ENCODE measurements at places on chromosomes 4 and X. TPM values are rescaled to one million over a fixed set of nuclear protein-coding genes. Genes with fewer than 3 reads are reported as not detected.

The CCDC120 gene
- total RNA-seq: 1.3 TPM

The NIPAL1 gene
- 1.7 TPM for total RNA-seq

The RNF150 gene
- total RNA-seq: 13.4 TPM

The AFF2 gene
- total RNA-seq: 0.69 TPM

The CABS1 gene
- total RNA-seq: not detected

The CSAG3 gene
- not detected for total RNA-seq

The APLN gene
- under 0.01 TPM for total RNA-seq

The ADH1A gene
- total RNA-seq: not detected

The MAP7D2 gene
- 1.7 TPM for total RNA-seq

The PDGFC gene
- 0.34 TPM for total RNA-seq

The CAMK2D gene
- 62.2 TPM for total RNA-seq

The CENPVL2 gene
- total RNA-seq: not detected

The RAB33B gene
- 4.7 TPM for total RNA-seq

The F9 gene
- not detected for total RNA-seq

The DIPK2B gene
- total RNA-seq: under 0.01 TPM

The DTHD1 gene
- not detected for total RNA-seq

The BST1 gene
- 29.8 TPM for total RNA-seq

The FHIP1A gene
- total RNA-seq: not detected

The RHOXF2 gene
- not detected for total RNA-seq

The RGN gene
- not detected for total RNA-seq

The ARHGEF6 gene
- 2.7 TPM for total RNA-seq

The COL25A1 gene
- total RNA-seq: 0.15 TPM

The VCX gene
- not detected for total RNA-seq

The GPRASP3 gene
- total RNA-seq: 2.8 TPM

The IQCM gene
- total RNA-seq: not detected

The LGI2 gene
- total RNA-seq: not detected

The DNAAF6 gene
- not detected for total RNA-seq

The STOX2 gene
- 7.3 TPM for total RNA-seq

The FHL1 gene
- total RNA-seq: 4.5 TPM
